ENCODE measurements at places on chromosomes 7 and 10.

DNA sequence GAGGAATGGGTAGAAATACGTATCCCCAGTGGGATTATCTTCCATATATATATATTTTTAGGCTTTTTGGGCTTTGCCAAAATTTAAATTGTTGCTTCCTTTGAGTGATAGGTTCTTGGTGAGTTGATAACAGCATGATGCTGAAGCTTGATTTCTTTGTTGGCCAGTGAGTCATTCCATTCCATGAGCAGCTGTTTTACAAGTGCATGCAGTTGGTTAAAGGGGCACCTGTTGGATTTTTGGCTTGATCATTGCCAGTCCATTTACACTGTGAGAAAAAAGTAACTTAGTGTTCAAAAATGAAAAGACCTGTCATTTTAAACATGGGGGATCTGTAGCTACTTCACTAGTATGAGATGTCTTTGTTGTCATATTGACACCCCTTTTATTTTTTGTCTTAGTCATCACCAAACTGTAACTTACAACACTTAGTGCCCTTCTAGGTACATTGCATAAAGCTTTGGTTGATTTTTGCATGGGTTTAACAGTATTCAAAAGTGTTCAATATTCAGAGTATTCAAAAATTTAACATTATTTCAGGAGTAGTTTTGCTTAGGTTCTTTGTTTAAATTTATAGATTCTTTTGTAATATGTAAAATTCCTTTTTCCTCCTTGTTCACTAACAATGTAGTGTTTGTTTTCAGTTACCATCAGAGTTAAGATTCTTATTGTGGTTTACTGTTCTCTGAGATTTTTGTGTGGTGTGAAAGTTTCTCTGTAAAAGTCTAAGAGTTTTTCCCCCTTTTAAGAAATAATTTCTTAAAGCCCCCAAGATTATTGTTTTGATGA lies 8.8 kb downstream of the AKAP9 start:
- no peak for DNase-seq

GRCh38 chr7:17408245-17408903 lies 109.9 kb downstream of the AHR start:
- DNase-seq, result no peak

- no peak for DNase-seq
Observed at GRCh38 chr7:98500764-98501163, 99.9 kb upstream of the BAIAP2L1 start.

- no peak for DNase-seq
Observed at GRCh38 chr10:3813986-3814837, 29.2 kb upstream of the KLF6 start.

DNA sequence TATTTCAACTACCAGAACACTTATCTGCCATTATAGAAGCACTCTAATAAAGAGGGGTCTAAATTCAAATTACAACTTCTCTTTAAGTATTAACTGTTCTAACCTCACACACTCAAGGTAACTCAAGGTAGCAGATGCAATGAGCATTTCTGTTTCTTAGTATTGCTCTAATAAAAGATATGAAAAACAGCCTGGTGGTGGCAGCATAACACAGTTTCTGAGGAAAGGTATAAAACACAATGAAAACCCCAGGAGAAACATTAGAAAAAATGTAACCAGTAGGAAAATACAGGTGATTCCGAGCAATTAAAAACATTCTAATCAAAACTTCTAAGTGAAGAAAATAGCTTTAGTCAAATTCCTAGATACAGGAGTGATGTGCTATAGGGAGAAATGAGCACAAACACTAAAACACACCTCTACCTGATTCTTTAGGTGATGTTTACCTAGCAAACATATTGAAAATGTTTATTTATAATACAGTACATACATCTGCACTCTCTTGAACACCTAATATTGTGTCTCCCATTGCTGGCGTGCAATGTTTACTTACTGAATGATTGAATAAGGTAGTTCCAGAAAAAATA lies 3.5 kb downstream of the MKRN1 start:
- peak; percentile 52 for DNase-seq

DNA sequence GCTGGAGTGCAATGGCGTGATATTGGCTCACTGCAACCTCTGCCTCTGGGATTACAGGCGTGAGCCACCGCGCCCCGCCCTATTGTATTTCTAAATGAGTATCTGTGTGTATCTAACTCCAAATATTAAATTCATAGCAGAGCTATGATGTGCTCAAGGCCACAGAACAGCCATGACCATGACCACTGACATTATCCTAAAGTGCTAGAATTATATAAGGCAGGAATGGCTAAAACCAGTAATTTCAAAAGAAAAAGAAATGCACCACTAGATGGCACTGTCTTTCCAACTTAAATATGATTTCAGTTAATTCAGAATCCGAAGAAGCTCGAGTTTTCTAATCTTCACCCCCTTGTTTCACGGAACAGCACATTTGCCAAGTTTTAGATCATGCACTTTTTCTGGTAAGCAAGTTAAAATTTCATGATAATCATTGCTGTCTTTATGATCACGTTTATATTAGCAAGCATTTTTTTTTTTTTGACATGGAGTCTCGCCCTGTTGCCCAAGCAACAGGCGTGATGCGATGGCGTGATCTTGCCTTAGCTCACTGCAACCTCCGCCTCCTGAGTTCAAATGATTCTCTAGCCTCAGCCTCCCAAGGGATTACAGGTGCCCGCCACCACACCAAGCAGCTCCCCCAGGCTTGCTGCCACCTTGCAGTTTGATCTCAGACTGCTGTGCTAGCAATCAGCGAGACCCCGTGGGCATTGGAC lies 65.3 kb downstream of the OR13A1 start:
- DNase-seq, result no peak

GRCh38 chr7:128405471-128406313 lies 4.1 kb downstream of the IMPDH1 start:
- no peak for DNase-seq

DNA sequence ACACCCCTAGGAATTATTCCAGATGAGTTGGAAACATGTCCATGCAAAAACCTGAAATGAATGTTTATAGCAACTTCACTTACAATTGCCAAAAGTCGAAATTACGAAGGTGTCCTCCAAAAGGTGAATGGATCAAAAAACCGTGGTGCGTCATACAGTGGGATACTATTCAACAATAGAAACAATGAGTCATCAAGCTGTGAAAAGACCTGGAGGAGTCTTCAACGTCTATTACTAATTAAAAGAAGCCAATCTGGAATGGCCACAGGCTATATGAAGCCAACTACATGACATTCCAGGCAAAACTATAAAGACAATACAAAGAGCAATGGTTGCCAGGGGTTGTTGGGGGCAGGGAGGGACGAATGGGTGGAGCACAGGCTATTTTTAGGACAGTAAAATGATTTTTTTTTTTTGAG lies 12.6 kb upstream of the PPP2R2D start:
- no peak for DNase-seq

DNA sequence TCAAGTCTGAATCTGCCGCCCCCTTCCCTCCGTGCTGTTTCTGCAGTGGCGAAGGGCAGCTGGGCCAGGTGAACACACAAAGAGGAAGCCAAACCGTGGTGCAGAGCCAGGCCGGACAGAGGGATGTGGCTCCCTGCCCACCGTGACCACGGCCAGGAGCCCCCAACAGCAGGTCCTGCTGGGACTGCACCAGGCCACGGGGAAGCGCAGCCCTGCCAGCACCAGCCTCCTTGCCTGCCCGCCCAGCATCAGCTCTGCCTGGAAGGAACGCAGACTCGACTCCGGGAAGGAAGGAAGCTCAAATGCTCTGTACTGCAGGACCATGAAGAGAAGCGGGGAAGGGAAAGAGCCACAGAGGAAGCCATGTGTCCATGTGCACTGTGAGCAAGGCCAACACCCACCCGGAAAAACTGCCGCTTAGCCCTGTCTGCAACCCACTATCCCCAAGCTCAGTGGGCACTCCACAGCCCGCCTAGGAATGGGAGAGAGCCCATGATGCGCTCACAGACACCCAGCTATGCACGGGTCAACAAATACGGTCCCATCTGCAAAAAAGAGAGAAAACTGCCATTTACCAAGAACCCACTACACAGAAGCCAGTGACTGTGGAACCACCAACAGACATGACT lies 19.0 kb downstream of the GPER1 start:
- no peak for DNase-seq

- DNase-seq, result no peak
Observed at GRCh38 chr10:68153473-68154210, 44.4 kb downstream of the MYPN start.

DNA sequence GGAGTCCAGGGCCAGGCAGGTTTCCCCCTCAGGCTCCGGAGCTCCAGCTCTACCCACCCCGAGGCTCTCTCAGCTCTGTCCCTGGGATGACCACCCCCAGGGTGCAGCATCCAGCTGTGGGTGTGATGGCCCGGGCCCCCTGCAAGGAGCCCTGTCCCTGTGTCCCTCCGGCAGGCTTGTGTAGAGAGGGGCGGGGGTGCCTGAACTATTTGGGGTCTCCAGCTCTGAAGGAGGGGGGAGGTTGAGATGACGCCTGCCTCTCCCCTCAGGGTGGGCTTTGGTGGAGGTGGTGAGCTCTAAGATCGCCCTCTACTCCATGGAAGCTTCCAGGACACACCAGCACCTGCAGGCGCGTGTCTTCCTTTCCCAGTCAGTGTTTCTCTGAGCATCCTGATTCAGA lies 39.4 kb downstream of the ADRA2A start:
- DNase-seq, result no peak

- no peak for DNase-seq
Observed at GRCh38 chr10:69913606-69914382, 112.1 kb downstream of the COL13A1 start.

- DNase-seq, result no peak
Observed at GRCh38 chr10:20415684-20416083, 481.4 kb downstream of the NEBL start.

- DNase-seq, result no peak
Observed at GRCh38 chr7:150947241-150947745, 30.8 kb downstream of the KCNH2 start.

DNA sequence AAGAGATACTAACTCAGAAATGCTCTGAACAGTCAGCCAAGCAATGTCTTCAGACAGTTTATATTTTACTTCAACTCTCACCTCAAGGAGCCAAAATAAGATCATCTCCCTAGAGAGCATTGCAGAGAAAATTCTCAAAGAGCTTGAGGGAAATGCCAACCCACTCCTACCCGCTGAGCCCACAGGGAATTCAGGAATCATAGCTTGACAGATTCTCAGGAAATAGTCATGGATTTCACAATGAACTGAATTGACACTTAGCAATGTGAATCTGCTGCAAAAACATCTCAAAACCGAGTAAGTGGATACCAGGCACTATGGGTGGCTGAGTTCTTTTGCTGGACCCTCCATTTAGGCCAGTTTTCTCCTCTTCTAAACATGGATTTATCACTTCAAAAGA lies 9.8 kb upstream of the PLAC9 start:
- DNase-seq, result no peak

- DNase-seq, result no peak
Observed at GRCh38 chr7:67654642-67655041, 658.0 kb downstream of the TYW1 start.

- DNase-seq, result no peak
Observed at GRCh38 chr10:75398200-75398691, 3.3 kb downstream of the ZNF503 start.

- no peak for DNase-seq
Observed at GRCh38 chr10:44042075-44042770, 342.7 kb downstream of the CXCL12 start.

DNA sequence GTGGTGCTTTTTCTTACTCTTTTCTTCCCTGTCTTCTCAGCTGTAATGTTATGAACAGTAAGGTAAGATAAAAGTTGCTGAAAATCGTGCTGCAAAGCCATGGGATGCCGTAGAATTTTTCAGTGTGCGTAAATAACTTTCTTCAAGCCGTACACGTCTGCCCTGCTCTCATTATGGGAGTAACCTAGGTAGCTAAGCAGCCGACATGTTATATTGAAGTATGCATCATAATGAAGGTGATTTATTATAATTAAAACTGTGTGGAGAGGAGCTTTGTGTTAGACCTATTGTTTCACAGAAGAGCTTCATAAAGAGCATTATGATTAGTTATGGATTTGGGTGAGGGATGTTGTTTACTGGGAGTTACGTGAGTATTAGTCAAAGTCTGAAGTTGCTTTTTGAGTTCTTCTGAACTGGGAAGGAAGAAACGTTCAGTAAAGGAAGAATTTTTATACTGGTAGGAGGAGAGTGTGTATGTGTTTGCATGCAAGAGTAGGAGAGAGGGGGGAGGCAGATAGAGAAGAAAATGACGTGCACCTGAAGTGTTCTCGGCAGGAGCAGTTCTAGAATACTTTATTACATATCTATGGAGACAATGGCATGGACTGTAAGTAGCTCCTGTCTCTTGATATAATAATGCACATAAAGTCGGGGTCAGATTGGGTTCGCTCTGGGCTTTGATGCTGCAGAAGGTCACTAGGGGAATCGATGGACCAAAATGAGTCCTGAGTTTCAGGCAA lies 56.3 kb downstream of the POU6F2 start:
- no peak for DNase-seq

DNA sequence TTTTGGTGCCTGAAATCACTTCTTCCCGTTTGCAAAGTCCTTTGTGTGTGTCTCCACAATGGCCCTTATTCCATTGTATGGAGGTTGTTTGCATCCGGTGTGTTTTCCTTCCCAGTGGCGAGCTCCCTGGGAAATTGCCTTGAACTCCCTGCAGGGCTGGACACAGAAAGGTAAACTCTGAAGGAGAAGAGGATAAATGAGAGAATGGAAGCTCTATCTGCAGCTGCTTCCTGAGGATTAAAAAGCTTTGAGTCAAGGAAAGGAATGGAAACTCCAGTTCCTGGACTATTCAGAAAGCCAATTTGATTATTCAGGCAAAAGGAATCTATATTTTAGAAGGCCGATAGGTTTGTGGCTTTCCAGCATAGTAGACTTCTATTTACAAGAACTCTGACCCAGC lies 4.4 kb upstream of the GRK5 start:
- DNase-seq, result no peak

- DNase-seq, result no peak
Observed at GRCh38 chr10:115026056-115026745, 67.0 kb upstream of the ATRNL1 start.

DNA sequence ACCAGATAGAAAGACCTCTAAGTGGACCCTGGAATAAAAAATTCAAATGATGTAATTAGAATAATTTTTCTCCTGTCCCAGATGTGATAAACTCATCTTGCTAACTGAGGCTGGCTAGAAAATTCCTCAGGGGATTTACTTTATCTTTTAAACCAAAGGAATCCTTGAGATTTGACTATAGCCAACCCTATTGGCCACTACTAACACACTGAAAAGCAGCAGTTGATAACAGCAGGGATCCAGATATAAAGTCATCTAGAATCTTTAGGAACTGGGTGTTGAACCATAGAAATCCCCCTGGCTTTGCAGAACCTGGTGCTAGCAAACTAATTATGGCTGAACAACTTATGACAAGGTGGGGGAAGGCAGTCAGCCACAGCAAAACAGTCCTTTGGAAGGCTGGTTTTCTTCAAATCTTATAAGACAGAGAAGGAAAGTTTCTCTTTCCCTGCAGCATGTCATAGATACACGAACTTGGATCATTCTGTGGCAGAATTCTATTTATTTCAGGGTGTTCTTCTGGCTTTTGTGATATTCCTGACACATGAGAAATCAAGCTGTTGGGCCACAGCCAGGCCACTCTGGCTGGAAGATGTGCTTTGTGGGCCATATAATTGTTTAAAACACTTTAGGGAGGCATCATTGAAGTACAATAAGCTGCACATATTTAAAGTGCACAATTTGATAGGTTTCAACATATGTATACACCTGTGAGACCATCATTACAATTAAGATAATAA lies 643.6 kb downstream of the SORCS3 start:
- DNase-seq, result no peak

GRCh38 chr7:13050703-13051102 lies 363.3 kb downstream of the ARL4A start:
- DNase-seq, result no peak

Data from CD8-positive, alpha-beta T cell (primary cell).